ENCODE measurements at places on chromosomes 12 and 14. TPM values are rescaled to one million over a fixed set of nuclear protein-coding genes. Genes with fewer than 3 reads are reported as not detected.

The AREL1 gene
- 24.8 TPM for total RNA-seq

The GLIPR1L1 gene
- not detected for total RNA-seq

The OVCH1 gene
- total RNA-seq: not detected

The PRR13 gene
- total RNA-seq: 111 TPM

The FBXL14 gene
- 5.7 TPM for total RNA-seq

The FAM186B gene
- total RNA-seq: 0.07 TPM

Measured in airway epithelial cell (primary cell).